ENCODE measurements at places on chromosomes 5 and 9.
A peak's percentile ranks its signal among the peaks of the same experiment; 100 is the strongest.

DNA sequence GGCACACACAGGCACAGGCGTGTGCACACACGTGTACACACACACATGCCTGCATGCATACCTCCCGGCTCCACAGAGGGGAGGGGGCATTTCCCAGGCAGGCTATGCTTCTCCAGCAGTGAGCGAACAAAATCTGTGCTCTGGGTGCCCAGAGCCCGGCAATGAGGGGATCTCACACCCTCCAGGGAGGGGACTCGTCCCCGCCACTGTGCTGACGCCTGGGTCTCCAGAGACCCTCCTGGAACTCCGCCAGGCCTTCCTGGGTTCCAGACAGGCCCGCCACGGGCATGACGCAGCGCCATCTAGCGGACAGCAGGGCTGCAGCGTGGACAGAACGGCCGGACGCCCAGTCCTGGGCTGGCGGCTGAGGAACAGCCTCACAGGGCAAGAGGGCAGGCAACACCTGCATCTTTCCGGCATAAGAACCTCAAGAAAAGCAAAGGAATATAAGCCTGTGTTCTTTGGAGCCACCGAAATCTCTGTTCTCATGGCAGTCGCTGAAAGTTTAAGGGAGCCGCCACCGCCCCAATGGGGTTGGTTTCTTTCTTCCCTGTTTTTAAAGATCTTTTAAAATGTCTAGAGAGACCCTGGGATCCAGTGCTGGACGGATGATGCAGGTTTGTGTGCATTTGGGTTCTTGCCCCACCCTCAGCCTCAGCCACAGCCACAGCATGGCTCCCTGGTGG lies 135.6 kb upstream of the PPP1R26 start:
- DNase-seq: peak; percentile 17

DNA sequence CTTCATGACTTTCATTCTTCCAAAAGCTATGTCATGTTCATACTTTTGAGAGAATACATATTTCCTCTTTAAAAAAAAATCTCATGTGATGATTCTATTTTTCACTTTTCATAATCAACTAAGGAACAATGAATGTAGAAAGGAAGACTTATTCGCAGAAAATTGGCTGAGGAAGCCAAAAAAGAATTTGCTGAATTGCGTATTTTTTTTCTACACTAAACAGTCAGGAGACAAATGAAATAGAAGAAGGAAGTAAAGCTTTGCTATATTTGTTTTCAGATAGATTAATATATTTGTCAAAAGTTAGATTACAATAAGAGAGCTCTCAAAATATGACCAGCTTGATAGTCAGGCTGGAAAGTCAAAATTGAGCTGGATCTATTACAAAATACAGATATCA lies 504.2 kb downstream of the ANXA1 start:
- DNase-seq: no peak

DNA sequence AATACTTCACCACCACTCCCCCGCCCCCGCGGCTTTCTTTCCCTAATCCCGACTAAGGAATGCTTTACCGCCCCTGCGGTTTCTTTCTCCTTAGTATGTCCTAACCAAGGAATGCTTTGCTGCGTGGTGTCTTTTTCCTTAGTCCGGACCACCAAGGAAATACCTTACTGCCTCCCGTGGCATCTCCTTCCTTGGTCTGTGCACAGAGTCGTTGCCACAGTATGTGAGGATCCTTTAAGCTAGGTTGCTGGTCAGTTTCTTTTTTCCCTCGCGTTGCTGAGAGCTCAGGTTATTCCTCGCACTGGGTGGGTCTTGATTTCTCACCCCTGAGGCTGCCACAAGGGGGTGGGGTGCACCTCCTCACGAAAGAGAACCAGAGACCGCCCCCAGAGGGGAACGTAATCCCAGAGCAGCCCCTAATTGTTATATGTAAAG lies 309.4 kb downstream of the NR3C1 start:
- no peak for DNase-seq

- DNase-seq: no peak
Measured at GRCh38 chr9:20684875-20685696, 1.0 kb downstream of the FOCAD start.

- DNase-seq: no peak
Measured at GRCh38 chr9:113223963-113224362, 2.6 kb downstream of the SLC31A1 start.

DNA sequence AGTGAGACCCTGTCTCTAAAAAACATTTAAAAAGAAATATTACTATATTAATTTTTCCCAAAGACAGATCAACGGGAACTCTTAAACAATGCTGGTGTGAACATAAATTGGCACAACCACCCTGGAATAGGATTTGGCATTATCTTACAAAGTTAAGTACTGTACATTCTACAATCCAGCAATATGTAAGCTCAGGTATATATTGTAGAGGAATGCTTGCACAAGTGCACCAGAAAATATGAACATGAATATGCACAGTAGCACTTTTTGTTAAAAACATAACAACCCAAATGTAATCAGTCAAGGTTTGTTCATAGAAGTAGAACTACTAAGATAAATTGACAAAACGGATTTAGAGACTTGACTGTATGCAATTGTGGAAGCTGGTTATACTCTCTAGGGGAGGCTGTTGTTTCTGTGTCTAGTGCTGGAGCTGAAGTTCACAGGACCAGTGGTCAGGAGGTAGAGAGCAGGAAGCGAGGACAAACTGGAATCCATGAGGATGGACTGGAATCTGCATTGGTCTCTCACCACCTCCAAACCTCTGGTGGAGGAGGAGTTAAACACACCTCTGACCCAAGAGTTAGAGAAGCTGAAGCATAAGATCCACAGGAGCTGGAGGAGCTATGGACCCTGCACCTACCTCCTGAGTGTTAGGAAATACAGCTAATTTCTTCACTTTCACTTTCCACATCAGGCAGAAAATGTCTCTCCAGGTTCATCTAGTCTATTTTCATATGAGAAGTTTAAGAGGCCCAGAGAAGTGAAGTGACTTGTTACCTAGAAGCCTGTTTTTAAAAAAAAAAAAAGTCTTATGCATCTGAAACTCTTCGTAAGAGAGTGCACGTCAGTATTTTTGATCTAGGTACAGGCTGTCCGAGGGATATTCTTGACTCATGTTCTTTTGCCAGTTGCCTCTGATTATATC lies 20.3 kb upstream of the RIC1 start:
- no peak for DNase-seq

DNA sequence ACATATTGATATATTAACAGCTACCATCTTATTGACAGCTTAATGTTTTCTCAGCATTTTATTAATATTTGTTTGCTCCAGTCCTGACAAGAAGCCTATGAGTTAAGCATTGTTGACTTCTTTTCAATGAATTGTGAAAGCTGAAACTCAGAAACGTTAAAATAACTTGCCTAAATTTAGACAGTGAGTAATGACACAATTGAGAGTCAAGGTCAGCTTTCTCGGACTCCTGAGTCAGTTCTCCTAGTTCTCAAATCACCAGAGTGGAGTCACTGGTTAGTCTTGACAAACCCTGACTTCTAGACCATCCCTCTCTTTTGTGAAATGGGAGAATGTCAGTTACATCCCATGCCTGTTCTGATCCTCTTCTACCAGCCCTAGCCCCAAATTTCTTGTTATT lies 222.7 kb upstream of the ACO1 start:
- DNase-seq: no peak

GRCh38 chr9:86321373-86321772 lies 32.8 kb downstream of the TUT7 start:
- no peak for DNase-seq

DNA sequence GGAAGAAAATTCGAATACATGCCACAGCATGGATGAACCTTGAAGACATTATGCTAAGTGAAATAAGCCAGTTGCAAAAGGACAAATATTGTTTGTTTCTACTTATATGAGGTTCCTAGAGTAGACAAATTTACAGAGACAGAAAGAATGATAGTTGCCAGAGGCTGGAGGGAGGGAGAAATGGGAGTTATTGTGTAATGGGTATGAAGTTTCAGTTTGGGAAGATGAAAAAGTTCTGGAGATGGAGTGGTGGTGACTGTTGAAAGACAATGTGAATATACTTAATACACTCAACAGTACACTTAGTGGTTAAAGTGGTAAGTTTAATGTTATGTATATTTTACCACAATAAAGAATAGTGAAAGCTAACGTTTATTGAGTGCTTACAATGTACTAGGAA lies 99.6 kb upstream of the SLC44A1 start:
- no peak for DNase-seq

DNA sequence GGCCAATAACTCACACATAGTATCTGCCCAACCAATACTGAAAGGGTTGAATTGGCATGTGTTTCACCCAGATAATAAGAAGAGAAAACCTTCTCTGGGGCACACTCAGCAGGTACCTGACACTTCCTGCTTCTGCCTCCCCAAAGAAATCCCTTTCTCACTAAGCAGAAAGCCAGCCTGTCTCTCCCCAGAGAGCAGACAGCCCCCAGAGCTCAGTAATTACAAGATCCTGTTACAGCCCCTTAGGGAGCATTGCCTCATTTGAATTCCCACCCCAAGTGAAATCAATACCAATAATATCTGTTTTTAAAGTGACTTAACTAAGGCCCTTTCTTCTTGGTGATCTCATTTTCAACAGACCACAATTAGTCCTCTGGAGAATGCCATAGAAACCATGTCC lies 38.5 kb upstream of the FOXI1 start:
- no peak for DNase-seq

DNA sequence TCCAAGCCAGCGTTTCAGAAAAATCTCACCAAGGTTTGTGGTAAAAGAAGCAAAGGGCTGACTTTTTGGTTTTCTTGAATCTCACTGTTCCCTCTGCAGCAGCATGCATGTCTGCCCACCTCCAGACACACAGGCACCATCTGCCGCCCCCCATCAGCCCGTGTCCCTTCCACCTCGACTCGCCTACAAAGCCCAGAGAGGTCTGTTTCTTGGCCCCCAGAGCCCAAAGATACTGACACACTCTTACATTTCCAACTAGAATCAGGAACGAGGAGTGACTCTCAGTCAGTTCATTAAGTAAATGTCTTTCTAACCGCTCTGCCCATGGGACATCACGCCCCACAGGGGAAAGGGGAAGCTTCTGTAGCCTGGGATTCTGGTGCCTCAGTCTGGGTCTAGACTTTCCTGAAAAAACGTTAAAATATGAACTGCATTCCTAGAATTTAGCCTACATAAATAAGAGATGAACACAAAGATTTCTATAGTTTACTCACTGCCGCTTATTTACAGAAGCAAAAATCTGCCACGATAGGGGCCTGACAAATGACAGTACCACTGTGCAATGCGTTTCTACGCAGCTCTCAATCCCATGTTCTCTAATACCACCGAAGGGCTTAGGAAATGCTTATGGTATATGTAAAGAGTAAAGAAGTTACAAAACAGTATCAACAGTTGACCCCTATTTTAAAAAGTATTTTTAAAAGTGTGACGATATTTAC lies 4.1 kb downstream of the IL4 start:
- no peak for DNase-seq

DNA sequence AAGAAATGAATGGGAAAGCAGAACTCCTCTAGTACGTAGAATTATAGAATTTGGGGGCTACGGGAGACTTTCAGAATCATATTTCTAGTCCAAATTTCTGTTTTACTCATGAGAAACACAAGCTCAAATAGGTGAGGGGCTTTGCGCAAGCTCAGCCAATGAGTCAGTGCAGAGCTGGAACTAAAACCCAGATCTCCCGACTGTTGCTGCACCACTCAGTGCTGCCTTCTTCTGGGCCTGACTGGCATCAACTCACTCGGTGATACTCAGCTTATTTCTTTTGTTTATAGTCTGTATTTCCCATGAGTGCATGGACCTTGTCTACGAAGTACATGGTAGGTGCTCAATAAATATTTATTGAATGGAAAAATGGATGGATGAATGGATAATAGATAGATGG lies 280.2 kb downstream of the CDK5RAP2 start:
- DNase-seq: no peak

- no peak for DNase-seq
Measured at GRCh38 chr9:83422527-83422926, 115.7 kb downstream of the FRMD3 start.

DNA sequence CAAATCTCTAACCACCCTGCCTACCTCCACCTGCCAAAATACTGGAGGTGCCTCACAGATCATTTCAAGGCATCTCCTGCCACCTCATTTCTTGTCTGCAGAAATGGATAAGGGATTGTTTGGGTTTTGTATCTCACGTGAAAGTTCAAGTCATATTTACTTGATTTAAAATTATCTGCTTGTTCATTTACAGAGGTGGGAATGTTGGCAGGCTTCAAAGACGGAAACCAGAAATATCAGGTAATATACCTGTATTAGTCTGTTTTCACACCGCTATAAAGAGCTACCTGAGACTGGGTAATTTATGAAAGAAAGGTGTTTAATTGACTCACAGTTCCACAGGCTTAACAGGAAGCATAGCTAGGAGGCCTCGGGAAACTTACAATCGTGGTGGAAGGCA lies 85.4 kb downstream of the CAAP1 start:
- DNase-seq: no peak

- no peak for DNase-seq
Measured at GRCh38 chr9:110103257-110103656, 104.7 kb downstream of the C9orf152 start.

DNA sequence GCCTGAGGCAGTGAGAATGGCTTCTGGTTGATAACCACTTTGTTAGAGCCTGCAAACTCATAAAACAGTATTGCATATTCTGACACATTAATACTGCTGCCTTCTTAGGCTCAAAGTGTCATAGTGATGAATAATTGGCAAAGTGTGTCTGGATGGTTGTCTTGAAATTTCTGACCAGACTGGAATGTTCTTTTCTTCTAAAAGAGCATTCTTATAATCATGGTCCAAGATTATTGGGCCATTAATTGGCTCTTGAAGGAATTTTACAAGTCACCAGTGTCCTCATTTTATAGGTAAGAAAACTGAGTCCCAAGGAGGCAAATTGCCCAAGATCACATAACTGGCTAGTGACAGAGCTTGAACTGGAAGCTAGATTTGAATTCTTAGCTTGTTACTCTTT lies 111.7 kb downstream of the PCSK1 start:
- DNase-seq: no peak

- no peak for DNase-seq
Measured at GRCh38 chr5:125106271-125106670, 359.8 kb upstream of the ZNF608 start.

GRCh38 chr5:174601946-174602345 lies 122.4 kb upstream of the MSX2 start:
- DNase-seq: no peak

DNA sequence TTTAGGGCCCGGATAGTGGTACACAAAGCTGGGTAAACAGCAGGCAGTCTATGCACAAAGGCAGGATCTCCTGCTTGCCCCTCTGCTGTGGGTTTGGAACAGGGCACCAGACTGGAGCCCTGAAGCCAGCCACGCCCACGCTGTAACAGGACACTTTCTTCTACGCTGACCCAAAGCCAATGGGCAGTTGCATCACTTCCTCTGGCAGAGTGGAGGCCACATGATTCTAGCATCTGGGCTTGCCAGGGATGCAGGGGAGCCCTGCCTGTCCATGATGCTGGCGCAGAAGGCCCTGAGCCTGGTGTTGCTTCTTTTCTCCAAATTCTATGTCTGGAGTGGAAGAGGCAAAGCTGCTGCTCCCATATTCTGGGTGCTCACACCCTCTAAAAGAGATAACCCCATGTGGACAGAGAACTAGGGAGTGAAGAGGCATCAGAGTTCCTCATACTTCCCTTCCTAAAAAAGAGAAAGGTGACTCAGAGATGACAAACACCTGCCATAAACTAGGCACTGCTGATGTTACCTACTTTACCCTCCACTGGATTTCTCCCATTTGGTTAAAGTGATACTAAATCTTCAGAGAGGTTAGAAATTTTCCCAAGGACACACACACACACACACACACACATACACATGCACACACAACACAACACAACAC lies 260.3 kb upstream of the KLF4 start:
- DNase-seq: no peak
